ENCODE measurements at places on chromosomes 2 and 18.

DNA sequence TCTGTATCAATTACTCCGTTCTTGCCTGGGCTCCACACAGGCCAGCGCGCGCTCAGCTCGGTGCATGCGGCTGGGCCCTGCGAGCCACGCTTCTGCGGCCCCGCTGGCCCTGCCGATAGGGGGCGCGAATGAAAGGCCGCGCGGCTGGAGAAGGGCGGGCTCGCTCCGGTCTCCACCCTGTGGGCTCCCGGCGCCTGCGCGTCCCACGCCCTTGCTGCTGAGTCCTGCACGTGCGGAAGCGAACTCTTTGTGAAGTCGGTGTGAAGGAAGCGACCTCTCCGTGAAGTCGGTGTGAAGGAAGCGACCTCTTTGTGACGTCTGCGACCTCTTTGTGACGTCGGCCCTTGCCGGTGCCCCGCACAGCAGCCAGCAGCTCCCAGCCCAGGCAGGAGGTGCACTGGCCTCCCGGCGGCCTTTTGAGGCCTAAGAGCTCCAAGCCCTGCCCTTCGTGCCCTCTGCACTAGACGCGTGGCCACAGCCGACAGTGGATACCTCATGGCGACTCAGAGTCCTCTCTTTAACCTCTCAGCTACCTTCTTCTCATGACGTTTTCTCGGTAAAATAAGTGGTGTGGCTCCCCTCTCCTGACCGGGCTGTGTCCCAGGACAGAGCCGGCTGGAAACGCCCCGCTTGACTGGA, 391.9 kb upstream of the RAB6C start:
- DNase-seq: no peak

DNA sequence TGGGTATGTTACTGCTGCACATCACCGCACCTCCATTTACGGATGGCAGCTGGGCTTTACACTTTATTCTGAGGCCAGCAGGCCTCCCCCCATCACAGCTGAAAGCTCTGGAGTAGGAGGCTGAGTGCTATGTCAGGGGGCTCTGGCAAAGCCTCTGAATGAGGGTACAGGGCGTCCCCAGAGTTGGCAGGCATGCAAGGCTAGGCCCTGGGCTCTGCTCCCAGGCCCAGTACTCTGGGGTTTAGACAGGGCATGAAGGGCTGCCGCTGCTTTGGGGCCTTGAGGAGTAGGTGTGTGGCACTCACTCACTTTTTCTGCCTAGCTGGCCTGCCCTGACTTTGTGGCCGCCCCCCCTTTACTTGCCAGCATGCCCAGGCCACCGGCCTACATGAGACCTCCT, 90.8 kb downstream of the WDSUB1 start:
- DNase-seq: no peak

- no peak for DNase-seq
These were observed 119.1 kb downstream of the PTGR3 start for GRCh38 chr18:75089748-75090327.

GRCh38 chr18:33944493-33944892, 280.2 kb downstream of the NOL4 start:
- no peak for DNase-seq

- DNase-seq: no peak
These were observed 47.7 kb downstream of the ACTR2 start for GRCh38 chr2:65275141-65275915.

- no peak for DNase-seq
These were observed 26.3 kb downstream of the ASAP2 start for GRCh38 chr2:9232886-9233285.

- no peak for DNase-seq
These were observed 2.8 kb downstream of the FZD5 start for GRCh38 chr2:207766697-207767460.

- DNase-seq: no peak
These were observed 235.0 kb downstream of the LOXHD1 start for GRCh38 chr18:46421973-46422551.

GRCh38 chr2:239305771-239306170, 95.0 kb downstream of the HDAC4 start:
- DNase-seq: no peak

DNA sequence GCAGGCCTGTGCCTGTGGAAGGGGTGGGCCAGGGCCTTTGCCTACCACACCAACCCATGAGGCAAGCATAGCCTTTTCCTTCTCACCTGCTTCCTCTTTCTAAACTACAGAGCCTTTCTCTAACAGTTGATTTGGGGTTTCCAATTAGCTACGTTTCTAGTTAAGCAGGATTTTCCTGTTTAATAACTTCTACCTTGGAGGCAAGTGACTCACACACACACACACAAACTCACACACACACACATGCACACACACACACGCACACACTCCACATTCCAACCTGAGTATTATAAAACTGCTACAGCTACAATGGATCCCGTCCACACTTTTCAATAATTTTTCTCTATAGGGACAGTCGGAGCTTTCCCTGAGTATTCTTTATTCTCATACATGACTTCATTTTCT, 84.9 kb downstream of the SOX11 start:
- DNase-seq: no peak

DNA sequence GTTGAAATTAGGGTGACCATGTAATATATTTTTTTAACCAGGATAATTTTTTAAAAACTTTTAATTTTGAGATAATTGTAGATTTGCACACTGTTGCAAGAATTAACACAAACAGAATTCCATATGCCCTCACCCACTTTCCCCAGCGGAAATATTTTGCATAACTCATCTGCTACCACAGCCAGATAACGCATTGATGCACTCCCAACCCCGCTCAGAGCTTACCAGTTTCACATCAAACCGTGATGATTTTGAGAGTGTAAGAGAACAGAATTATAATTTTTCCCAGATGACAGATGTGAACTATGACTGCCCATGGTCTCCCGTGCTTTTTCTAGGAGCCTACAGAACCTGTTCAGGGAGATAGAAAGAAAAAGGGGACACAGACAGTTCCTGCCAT, 35.2 kb upstream of the LDLRAD4 start:
- DNase-seq: no peak

- DNase-seq: no peak
These were observed 42.4 kb downstream of the ABCB11 start for GRCh38 chr2:168988755-168989154.

DNA sequence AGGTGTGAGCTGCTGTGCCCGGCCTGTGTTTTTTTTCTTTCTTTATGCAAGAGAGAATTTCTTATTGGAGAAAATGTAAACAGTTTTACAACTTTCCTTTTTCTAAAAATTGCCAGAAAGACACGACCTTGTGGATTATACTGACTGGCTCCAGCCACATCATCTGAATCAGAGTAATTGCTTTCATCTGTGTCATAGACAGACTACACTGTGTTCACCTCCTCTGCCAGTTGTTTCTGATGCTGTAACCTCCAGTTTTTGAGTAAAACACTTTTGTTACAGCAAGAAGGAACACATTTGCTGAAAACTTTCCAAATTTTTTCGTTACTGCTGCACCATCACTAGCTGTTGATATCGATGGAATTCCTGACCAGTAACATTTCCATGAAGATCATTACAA, 43.9 kb upstream of the PLEKHM3 start:
- DNase-seq: no peak

DNA sequence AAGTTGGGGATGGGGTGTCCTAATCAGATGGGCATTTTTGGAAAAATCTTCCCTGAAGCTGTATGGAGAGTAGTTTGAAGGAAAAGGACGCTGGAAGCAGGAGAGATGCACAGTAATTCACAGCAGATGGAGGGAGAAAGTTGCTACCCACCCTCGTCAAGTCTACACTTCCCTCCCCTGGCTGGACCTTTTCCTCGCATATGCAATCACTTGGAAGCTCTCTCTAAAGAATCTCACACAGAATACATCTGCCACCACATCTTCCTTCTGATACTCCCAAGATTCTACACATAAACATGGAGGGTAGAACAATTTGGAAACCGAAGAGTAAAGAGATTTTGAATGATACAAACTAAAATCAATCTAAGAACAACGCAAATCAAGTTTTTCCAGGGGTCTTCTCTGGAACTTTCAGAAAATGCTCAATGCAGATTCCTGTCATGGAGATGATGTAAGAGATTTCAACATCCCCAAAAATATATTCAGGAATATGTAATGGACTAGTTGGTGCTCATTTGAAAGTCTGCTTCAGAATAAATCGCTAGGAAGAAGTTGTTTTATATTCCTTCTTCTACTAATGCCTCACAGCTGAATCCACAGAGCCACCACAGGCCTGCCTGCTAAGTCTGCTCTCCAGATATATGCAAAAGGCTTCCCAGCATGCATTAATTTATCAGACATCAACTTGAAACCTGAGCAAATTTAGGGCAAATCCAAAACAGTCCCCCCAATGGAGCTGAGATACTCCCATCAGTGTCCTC, 291.5 kb downstream of the LRATD1 start:
- DNase-seq: no peak

DNA sequence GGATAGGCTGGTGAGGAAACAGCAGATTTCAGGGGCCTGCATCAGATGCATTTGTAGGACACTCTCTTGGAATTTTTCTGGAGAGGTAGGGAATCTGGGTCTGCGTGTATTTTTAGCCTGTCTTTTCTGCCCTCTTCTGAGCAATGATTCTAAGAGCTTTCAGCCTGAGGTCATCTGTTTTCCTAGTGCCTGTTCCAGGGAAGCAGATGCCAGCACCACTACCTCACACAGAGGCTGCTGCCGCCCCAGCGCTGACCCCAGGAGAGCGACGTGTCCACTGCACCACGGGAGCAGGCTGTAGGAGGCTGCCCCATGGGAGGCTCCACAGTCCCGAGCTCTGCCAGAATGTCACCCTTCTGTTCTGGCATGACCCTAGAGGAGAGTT, 316.5 kb downstream of the CYP26B1 start:
- DNase-seq: no peak

Data from stimulated activated CD4-positive, alpha-beta T cell treated with anti-CD3 and anti-CD28 coated beads, Interleukin-1b, Interleukin-23, amount 100 ng/mL, for 1 hour (primary cell).